ENCODE measurements at places on chromosomes 2 and 18. TPM values are rescaled to one million over a fixed set of nuclear protein-coding genes. Genes with fewer than 3 reads are reported as not detected.

The GAL3ST2 gene
- 1.9 TPM for total RNA-seq

The CELF4 gene
- not detected for total RNA-seq

The GALNT3 gene
- total RNA-seq = 2.9 TPM

The ALKAL2 gene
- total RNA-seq = not detected

The METTL4 gene
- total RNA-seq = 10.4 TPM

The UPP2 gene
- total RNA-seq = not detected

The APOB gene
- total RNA-seq = not detected

The ITM2C gene
- total RNA-seq = 21.5 TPM

The PSMA8 gene
- not detected for total RNA-seq

The NR4A2 gene
- total RNA-seq = 290 TPM

The C2orf72 gene
- total RNA-seq = not detected

The SLC14A1 gene
- 5.2 TPM for total RNA-seq

The GCA gene
- 3.9 TPM for total RNA-seq

The ABHD1 gene
- 1.0 TPM for total RNA-seq

The CNGA3 gene
- total RNA-seq = not detected

The POMC gene
- total RNA-seq = 4.5 TPM

The ZNF396 gene
- total RNA-seq = 0.25 TPM

The ANTXR1 gene
- total RNA-seq = not detected

The POTEI gene
- not detected for total RNA-seq

The SIX3 gene
- total RNA-seq = not detected

The B3GNT7 gene
- total RNA-seq = 0.38 TPM

The DYNAP gene
- not detected for total RNA-seq

The SIX2 gene
- total RNA-seq = not detected

The STEAP3 gene
- total RNA-seq = not detected

The NIFK gene
- 43.6 TPM for total RNA-seq

The PASK gene
- 87.9 TPM for total RNA-seq

The CPLX4 gene
- total RNA-seq = not detected

The OBSL1 gene
- total RNA-seq = 0.31 TPM

The NPPC gene
- total RNA-seq = not detected

Measured in CD4-positive, alpha-beta T cell (primary cell).